ENCODE measurements at places on chromosomes 6 and 20.

DNA sequence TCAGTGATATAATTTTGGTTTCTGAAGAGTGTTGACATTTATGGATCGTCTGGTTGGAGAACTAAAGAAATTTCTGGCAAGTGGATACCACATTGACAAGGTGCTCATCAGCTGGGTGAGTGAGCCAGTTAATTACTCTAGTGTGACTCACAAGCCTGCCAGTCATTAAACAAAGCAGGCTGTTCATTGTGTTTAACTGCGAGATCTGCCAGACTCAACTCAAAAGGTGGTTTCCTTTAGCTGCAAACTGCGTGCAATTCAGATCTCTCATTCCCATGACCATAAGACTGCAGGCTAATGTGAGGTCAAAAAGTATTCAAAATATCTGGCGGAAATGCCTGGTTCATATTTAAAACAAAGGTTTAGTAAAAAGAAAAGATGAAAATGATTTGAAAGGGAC lies 32.5 kb upstream of the IYD start:
- H3K27ac ChIP-seq, result no peak overlapping the region
- peaks cover 18% of the 10 kb centered on the region for H3K27me3 ChIP-seq
- DNase-seq, result no peak
- no peak overlapping the region for H3K4me3 ChIP-seq

- H3K4me1 ChIP-seq, result peaks cover 46% of the 10 kb centered on the region
- H3K4me3 ChIP-seq, result no peak overlapping the region
- peak overlapping the region; percentile 13 for H3K27ac ChIP-seq
- no peaks in the 10 kb centered on the region for H3K27me3 ChIP-seq
- no peak for DNase-seq
- H3K36me3 ChIP-seq, result peaks cover 2% of the 10 kb centered on the region
These were observed 365.2 kb upstream of the JARID2 start for GRCh38 chr6:14880677-14881076.

DNA sequence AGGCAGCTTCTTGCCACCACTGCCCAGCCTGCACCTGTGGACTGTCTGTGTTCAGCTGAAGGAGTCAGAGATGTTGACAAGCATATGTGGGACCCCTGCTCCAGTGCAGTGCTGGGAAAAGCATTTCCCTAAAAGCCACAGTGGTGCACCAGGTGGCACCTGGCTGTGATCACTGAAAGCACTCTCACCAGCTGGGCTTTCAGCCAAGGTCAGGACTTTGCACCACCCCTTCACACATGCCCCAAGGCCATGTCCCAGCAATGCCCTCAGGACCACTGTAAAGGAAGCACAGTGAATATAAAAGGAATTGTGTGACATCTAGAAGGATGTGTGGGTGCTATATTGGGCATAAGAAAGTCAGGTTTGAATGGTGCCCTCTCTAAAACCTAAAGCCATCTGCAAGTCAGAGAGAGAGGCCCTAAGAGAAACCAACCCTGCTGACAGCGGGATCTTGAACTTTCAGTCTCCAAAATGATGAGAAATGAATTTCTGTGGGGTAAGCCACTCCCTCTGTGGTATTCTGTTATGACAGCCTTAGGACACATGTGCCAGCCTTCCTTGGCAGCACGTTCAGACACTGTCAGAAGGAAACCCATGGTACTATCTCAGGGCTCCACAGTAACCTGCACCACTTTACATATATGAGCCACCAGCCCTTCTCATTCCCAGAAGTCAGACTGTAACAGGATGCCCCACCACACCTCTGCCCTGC lies 30.7 kb downstream of the CBLN4 start:
- no peak overlapping the region for H3K27ac ChIP-seq
- no peaks in the 10 kb centered on the region for H3K27me3 ChIP-seq
- no peaks in the 10 kb centered on the region for H3K36me3 ChIP-seq
- no peak for DNase-seq

DNA sequence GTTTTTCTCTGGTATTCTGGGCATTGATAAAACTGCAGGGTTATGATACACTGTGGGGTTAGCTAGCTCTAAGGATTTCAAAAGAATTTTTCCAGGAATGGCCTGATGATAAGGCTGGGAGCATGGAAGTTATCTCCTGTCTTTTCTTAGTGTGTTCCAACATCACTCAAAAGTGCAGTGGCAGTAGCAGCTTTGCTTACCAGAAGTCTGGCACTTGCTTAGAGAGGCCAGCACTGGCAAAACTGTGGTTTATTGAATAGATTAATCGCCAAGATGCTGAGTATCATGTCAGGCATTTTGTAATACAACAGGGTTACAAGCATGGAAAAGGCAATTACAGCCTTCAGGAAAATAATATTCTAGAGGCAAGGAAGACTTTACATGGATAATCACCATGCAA lies 719.5 kb upstream of the GJE1 start:
- H3K4me3 ChIP-seq, result no peak overlapping the region
- no peak for DNase-seq
- H3K27ac ChIP-seq, result no peak overlapping the region

GRCh38 chr6:3800850-3801591 lies 48.2 kb upstream of the FAM50B start:
- no peak overlapping the region for H3K27ac ChIP-seq
- H3K36me3 ChIP-seq, result no peaks in the 10 kb centered on the region
- peaks cover 8% of the 10 kb centered on the region for H3K4me1 ChIP-seq
- H3K27me3 ChIP-seq, result peaks cover 9% of the 10 kb centered on the region
- no peak for DNase-seq

DNA sequence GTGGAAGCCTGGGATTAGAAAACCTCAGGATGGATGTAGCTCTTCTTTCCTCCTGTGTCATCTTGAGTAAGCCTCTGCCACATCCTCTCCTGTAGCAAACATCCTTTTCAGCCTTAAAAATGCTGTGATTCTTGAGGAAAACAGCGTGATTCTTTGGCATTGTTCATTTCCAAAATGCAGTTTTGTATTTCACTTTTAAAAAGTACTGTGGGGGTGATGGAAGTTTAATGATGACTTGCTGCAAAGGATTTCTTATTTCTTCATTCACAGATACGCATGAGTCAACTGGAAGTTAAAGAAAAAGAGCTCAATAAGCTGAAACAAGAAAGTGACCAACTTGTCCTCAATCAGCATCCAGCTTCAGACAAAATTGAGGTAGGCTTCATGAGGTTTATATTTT lies 23.9 kb upstream of the SNRNP48 start:
- H3K4me3 ChIP-seq, result no peak overlapping the region
- no peaks in the 10 kb centered on the region for H3K36me3 ChIP-seq
- no peak overlapping the region for H3K27ac ChIP-seq
- peaks cover 52% of the 10 kb centered on the region for H3K27me3 ChIP-seq

All from activated T-cell treated with anti-CD3 and anti-CD28 coated beads, Interleukin-2, amount 50 U/mL, for 24 hours (primary cell).